ENCODE measurements at places on chromosomes 1 and 21.

- no peak for DNase-seq
Observed at GRCh38 chr1:26932531-26932930, 11.0 kb downstream of the NUDC start.

GRCh38 chr1:111139324-111139955, 453 bp downstream of the DRAM2 start:
- no peak for DNase-seq

DNA sequence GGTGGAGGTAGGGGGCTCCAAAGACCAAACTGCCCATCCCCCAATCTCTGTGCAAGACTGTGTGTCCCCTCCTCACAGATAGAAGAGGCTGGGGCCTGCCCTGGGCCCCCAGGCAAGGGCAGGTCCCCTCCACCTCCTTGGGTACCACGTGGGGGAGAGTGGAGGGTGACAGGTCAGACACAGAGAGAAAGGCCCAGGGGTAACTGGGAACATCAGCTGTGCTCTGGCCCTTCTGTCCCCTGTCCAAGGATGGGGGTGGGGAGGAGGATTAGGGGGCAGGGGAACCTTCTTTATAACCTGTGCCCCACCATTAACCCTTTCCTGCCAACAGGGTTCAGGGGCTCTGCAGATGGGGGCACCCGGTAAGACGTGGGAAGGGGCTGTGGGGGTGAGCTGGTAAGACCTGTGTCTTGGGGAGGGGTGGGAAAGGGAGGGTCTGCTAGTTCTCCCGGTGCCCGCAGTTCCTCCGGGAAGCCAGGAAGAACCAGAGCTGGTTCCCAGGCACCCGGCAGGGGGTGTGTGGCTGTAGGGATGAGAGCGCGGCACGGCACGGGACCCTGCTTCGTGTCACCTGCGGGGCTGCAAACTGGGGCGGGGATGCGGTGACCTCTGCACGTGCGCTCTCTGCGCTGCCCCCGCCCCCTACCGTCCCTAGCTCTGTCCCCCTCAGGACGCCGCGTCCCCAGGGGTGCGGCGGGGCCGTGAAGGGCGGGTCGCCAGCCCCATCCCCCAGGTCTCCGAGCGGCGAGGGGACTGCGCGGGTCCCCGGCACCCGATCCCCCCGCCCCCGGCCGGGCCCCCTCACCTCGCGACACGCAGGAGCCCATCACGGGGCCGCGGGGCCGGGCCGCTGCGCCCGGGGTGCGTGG, 601 bp downstream of the FAM131C start:
- no peak for DNase-seq

DNA sequence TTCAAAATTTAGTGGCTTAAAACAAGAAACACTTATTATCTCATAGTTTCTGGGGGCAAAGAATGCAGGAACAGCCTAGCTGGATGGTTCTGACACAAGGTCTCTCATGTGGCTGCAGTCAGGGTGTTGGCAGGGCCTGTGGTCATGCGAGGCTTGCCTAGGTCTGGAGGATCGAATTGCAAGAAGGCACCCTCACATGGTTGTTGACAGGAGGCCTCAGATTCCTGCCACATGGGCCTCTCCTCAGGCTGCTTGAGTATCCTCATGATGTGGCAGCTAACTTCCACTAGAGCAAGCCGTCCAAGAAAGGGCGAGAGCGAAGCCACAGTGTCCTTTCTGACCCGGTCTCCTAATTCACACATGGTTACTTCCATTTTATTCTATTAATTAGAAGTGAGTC, 6.2 kb upstream of the NRIP1 start:
- DNase-seq: no peak

- DNase-seq: no peak
Observed at GRCh38 chr1:147619741-147620140, 50.6 kb downstream of the ACP6 start.

DNA sequence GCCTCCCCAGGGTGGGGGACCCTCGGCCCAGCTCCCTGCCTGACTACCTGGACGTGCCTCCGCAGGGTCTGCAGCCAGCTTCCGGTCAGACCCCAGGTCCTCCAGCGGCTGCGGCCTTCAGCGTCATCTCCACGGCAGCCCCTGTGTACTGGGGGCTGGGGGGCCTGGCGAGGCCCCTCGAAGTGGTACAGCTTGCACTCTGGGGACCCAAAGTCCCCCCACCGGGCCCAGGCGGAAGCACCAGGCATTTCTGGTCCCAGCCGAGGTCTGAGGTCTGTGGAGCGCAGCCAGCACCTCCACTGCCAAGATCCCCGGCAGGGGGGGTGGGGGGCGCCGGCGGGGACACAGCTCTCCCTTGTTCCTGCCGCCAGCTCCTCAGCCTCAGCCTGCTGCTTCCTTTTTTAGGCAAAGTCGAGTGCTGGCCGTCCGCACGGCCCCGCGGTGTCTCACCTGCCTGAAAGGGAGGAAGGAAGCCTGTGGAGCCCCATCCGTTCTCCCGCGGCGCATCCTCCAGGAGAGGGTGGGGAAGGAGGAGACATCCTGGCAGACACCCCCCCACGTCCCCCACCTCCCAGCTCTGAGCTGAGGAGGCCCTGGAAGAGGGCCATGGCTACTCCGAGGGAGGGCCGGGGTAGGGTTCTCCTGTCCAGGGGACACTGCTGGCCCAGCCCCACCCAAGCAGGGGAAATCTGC, 1.2 kb upstream of the VWA1 start:
- DNase-seq: peak; percentile 88

GRCh38 chr1:200487650-200488049, 77.8 kb upstream of the ZNF281 start:
- DNase-seq: no peak

DNA sequence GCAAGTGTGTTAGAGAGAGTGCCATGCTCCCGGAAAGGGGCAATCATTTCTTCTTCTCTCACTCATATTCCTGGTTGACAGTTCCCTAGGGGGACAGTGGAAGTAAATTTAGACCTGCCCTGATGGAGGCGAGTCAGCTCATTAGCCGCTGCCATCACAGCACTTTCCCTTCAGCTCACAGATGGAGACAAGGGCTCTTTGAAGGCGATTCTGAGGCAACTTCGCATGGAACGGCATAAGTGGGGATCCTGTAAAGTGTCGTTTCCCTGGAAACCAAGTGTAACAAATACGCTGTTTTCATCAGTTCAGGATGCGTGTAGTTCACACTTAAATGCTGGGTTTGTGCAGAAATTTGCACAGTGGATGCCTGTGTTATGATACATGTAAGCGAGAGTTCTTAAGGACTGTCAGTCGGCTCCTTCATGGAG, 114.5 kb upstream of the TMPRSS15 start:
- no peak for DNase-seq

DNA sequence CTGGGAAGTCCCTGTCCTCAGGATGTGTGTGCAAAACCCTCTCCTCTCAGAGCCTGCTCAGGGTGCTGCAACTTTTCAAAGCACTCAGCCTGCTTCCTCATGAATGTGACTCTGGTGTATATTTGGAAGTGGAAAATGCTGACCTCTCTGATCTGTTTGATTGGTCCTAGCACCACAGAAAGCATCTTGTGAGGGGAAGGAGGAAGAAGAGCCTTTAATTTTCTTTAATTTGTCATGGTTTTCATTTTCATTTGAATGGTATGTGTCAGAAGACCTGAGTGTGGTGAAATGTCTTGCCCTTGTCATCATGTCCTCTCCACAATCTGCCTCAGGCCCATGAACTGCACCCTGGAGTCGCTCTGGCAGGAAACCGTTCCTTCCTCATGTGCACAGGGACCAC, 383.5 kb downstream of the NTNG1 start:
- no peak for DNase-seq

- peak; percentile 94 for DNase-seq
Observed at GRCh38 chr1:100352267-100353070, at the start of gene CDC14A. CDC14A (plus strand) TSS chr1:100352506; CDS start chr1:100352955, 449 bp downstream.

GRCh38 chr21:31252611-31253010, 91.5 kb downstream of the TIAM1 start:
- DNase-seq: no peak

DNA sequence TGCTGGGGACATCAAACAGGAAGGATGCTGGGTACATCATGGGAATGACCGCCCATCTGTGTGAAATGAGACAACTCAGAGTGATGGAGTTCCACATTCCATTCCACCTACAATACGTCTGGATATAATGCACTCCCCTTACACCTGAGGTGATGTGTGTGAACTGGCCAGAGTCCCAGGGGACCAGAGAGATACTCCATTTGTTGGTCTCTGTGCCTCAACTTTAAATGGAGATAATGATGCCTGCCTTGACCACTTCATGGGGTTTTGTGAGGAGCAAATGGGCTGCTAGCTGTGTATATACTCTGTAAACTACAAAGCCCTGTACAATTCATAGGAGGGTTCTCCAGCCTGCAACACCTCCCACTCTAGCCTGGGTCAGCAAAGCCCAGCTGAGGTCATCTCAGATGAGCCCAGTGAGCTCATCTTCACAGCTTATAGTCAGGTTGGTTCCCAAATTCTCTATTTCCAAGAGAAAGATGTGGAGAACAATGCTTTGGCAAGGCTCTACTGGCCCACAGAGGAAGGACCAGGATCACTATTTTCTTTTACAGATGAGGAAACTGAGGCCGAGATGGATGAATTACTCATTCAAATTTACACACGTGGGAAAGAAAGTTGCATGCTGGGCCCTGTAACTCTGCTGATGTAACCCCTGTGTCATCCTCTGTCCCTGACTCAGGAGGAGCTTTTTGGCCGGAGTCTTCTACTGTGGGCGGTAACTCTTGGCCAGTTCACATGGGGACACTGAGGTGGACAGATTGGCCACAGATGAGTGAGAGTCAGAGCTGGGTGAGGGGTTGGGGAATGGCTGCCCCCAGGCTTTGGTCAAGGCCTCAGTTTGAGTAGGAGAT, 105.6 kb upstream of the GCLM start:
- DNase-seq: peak; percentile 22

DNA sequence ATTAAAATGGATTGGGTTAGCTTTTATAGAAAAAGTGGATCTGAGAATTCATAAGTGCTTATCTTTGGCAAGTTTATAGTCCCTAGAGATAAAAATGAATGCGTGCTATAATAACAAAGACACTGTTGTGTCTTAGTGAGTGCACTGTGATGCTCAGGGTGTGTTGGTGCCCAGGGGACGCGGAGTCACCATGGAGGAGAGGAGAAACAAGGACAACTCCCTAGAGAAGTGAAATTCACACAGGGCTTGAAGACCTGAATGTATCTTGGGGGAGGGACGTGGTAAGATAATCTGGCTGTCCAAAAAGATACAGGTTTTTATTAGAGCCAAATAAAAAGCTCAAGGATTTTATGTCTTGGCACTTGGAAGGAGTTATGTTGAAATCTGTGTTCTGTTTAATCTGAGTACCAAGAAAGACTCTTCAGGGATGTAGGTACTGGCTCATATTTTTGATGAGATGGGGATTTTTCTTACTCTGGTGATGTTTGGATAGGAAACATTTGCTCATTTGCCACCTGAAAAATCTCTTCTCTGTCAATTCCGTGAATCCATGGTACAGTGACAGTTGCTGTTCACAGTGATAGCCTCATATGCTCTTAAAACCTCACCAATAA, 9.6 kb downstream of the SMYD2 start:
- DNase-seq: no peak

DNA sequence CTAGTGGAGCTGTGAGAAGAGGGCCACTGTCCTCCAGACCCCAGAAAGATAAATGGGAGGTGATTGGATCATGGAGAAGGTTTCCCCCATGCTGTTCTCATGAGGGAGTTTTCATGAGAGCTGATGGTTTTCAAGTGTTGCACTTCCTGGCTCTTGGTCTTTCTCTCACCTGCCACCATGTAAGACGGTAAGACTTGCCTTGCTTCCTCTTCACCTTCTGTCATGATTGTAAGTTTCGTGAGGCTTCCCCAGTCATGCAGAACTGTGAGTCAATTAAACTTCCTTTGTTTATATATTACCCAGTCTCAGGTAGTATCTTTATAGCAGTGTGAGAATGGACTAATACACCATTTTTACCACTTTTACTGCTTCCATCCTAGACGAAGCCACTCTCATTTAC, 27.6 kb downstream of the GPR88 start:
- DNase-seq: no peak

- DNase-seq: no peak
Observed at GRCh38 chr1:37040773-37041172, 6.5 kb upstream of the GRIK3 start.

GRCh38 chr1:33121728-33122127, 40.8 kb downstream of the AZIN2 start:
- no peak for DNase-seq

GRCh38 chr1:218397752-218398339, 52.7 kb downstream of the TGFB2 start:
- DNase-seq: no peak

DNA sequence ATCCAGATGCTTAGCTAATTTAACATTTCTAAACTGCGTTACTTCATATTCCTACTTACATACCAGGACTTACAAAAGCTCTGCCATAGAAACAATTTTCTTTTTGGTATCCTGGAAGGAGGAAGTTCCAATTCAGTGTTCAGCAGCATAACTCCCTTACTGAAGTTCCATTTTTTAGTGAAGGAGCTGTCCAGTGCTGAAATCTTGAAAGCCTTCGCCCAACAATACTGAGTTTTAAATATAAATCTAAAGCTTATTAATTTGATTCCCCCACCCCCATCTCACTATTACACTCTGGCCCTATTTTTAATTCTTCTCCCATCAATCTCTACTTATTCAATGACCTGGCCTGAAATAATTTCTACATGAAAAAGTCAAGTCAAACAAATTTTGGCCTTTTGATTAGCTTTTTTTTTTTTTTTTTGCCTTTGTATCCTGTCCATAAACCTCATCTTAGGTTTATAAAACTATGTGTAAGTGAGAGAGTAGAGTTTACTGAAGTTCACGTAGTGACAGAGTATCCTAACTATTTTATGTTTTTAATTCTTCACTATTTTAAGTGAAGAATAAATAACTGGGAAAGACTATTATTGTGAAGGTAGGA, 323.0 kb upstream of the PLD5 start:
- no peak for DNase-seq

DNA sequence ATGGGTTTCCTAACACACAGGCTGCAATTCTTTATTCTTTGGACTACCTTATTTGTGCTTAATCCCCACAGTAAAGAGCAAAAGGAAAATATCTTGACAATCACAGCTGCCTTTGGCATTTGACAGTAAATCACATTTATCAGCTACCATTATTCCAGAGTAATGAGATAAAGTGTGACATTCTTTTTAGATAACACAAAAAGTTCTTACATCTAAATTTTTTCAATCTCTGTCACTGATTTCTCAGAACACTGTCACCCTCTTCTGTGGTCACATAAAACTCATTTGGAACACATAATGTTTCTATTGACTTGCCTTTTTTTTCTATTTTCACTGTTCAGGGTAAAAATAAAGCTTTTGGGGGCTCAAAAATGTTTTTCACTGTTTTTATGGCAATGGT, 484.6 kb downstream of the LTN1 start:
- DNase-seq: no peak

DNA sequence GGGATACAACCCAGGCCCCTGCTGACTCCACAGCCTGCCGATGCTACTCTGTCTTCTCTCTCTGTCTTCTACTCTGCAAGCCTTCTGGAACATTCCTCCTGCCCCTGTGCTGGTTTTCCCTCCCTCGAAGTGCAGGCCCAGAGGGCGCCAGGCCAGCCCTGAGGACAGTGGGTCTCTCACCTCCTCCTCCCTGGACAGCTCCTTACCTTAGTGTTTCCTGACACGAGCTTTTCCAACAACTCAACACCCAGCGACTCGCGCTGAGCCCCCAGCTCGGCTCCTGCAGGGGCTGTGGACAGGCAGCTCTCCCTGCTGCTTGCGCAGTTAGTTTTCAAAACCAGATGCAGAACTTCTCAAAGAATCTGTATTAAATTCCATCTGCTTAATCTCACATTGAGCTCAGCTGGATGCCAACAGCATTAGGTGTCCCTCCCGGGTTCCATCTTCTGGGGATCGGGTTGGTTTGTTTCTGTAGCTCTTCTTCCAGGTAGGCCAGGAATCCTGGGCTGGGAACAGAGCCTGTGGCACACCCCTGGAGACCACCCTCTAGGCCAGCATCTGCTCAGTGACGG, 54.2 kb downstream of the PTPRU start:
- no peak for DNase-seq

- no peak for DNase-seq
Observed at GRCh38 chr1:163414778-163415177, 93.0 kb downstream of the NUF2 start.

All from right forelimb (tissue), 1 donor.